ENCODE measurements at places on chromosomes 11 and 22.

DNA sequence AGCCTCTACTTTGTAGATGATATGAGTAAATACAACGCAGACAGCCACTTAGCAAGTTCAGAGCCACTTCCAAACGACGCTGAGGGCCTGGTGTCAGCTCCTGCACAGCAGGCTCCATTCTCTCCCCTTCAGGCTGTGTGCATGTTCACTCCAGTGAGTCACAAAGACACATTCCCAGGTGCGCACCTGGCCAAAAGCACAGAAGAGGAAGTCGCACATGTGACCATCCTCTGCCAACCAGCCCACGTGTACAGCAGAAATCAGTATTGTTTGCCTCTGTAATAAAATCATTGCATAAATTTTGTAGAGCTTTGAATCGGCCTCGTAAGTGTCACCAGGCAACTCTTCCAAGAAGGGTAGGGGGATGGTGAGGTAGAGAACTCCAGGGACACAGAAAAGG lies 19.5 kb upstream of the TPH1 start:
- no peak for DNase-seq

GRCh38 chr22:49873228-49873940 lies 19.7 kb downstream of the ZBED4 start:
- no peak for DNase-seq

- DNase-seq: no peak
These were observed 51.7 kb downstream of the ZNF143 start for GRCh38 chr11:9512370-9513019.

- peak; percentile 60 for DNase-seq
These were observed 33.5 kb downstream of the ELFN2 start for GRCh38 chr22:37393746-37394145.

- peak; percentile 48 for DNase-seq
These were observed 89.8 kb upstream of the FIBIN start for GRCh38 chr11:26904132-26904531.

DNA sequence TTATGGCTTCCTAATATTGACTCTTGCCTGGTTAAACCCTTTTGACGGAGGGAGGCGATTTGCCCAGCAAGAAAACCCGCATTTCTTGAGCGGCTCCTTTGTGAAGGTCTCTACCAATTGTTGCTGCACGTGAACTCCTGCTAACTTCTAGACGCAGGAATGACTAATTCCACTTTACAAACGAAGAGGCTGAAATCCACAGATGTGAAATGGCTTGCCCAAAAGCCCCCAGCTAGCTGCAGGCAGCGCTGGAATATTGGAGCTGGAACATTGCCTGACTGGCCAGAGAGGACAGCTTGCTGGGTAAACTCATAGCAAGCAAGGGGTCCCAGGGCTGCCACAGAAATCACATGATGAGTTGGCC lies 542 bp downstream of the GCAT start:
- DNase-seq: no peak

GRCh38 chr22:49268924-49269323 lies 558.7 kb downstream of the BRD1 start:
- DNase-seq: no peak

- DNase-seq: no peak
These were observed 103.0 kb downstream of the C11orf58 start for GRCh38 chr11:16841481-16841880.

GRCh38 chr22:43106302-43106701 lies 4.2 kb upstream of the BIK start:
- DNase-seq: no peak

GRCh38 chr11:12222055-12222792 lies 111.8 kb downstream of the MICAL2 start:
- DNase-seq: no peak

GRCh38 chr11:72422414-72422813 lies 11.9 kb downstream of the CLPB start:
- no peak for DNase-seq

DNA sequence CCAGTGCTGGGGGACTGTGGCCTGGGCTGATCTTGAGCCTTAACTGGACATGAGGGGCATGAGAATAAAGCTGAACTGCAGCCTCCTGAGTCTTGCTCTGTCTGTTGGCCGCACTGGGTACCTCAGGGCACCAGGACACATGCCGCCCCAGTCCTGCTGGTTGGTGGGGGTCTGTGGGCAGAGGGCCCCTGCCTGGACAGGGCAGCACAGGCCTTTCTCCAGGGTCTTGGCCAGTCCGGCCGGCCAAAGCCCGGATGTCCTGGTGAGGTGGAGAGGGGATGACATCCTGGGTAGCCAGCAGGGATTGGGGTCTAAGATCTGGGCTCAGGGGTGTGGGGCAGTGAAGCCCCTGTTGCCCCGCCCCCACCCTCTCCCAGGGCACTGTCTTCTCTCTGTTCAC lies 1.5 kb upstream of the RPS6KA4 start:
- no peak for DNase-seq

- no peak for DNase-seq
These were observed 1.0 kb downstream of the PATL1 start for GRCh38 chr11:59667812-59668187.

GRCh38 chr22:46774253-46774979 lies 12.0 kb downstream of the TBC1D22A start:
- no peak for DNase-seq

DNA sequence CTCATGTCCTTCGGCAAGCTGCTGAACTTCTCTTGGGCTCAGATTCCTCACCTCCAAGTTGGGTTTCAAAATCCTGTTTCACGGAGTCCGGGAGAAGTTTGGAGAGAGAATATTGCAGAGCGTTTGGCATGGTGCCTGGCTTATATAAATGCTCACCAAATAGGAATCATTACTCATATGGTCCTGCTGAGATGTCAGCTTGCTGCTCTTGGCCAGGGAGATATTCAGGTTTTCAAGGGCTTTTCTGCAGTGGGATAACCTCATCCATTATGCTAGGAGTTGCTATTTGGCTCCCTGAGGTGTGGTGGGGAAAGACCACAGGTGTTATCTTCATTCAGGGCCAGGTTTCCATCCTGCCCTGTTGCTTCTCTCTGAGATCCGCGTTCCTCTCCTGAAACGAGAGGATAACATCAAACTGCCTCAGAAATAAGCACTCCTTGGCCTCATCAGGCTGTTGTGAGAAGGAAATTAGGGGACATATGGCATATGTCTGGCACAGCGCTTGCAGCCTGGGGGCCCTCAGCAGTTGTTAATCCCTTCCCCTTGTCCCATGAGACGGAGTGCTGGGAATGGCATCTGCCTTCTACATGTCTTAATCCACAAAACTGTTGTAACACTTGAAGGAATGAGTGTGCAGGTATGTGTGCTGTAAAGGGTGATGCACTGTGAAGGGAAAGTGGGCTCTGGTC lies 29.9 kb upstream of the ACER3 start:
- peak; percentile 48 for DNase-seq

DNA sequence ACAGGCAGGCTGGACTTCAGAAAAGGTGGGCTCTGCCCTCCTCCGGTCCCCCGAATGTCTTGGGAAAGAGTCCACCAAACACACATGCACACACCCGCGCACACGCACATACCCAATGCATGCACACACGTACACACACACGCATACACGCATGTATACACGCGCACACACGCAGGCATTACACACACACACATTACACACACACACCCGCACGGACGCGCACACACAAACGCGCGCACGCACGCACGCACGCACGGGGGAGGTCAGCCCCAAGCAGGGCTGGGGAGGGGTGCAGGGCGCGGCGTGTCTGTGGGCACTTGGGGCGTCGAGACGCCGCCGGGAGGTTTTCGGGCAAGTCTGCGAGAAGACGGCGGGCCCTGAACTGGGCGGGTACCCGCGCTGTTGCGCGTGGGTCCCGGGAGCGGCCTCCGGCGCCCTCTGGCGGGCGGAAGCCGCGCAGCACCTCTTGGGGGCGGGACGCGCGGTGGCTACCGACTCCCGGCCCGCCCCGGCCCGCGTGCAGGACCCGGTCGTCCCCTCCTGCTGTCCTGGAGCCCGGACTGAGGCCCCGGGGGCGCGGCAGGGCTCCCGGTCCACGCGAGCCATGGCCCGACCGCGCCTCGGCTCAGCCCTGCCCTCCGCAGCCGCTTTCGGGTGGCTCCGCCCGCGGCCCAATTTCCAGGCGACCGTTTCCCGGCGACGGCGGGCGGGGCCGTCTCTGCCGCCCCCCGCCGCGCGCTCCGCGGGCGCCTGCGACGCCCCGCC lies 3.6 kb downstream of the SEPTIN5 start:
- peak; percentile 82 for DNase-seq

DNA sequence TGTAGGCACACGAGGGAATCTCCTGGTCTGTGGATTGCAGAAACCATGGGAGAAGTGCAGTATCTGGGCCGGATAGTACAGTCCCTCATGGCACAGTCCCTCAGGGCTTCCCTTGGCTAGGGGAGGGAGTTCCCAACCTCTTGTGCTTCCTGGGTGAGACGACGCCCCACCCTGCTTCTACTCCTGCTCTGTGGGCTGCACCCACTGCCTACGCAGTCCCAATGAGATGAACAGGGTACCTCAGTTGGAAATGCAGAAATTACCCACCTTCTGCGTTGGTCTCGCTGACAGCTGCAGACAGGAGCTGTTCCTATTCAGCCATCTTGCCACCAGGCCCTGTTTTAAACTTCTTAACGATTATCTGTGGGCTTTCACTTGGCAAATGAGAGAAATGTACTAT lies 157.2 kb upstream of the CARD18 start:
- DNase-seq: no peak

DNA sequence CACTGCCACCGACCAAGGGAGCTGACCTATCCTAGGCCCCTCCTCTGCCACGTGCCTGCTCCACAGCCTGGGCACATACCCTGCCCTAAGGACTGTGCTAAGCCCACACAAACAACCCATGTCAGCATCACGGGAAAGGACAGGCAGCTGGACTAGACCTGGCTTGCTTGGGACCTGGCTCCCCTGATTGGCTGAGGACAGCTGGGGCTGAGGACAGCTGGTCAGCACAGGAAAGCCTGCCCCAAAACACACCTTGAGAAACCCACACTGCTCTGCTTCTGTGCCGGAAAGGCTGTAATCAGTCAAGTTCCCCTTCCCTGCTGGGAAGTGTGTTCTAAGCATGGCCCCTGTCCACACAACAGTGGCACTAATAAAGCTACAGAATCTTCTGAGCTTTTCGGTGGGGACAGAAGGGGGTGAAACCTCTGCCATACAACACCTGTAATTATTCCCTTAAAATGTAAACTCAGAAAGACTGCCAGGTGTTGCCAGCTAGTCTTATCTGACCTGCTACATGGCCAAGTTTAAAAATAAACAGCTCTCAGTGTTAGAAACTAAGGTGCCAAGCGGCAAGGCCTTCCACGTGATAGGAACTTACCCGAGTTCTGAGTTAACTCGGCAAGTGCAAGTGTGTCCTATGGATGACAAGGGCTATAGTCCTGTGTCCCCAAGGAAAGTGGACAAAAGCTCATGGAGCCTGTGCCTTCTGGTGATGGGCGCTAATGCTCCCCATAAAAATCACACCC lies 35.7 kb upstream of the ARFGAP3 start:
- DNase-seq: no peak

Data from brain (organoid and tissue), 16 donors.